ENCODE measurements at places on chromosomes 6 and 20.
A peak's percentile ranks its signal among the peaks of the same experiment; 100 is the strongest.

GRCh38 chr6:153131037-153131981, at the start of gene RGS17:
Gene RGS17 (minus strand): TSS chr6:153131282. CDS start chr6:153044018, 87,264 bp downstream.
- DNase-seq, result no peak

DNA sequence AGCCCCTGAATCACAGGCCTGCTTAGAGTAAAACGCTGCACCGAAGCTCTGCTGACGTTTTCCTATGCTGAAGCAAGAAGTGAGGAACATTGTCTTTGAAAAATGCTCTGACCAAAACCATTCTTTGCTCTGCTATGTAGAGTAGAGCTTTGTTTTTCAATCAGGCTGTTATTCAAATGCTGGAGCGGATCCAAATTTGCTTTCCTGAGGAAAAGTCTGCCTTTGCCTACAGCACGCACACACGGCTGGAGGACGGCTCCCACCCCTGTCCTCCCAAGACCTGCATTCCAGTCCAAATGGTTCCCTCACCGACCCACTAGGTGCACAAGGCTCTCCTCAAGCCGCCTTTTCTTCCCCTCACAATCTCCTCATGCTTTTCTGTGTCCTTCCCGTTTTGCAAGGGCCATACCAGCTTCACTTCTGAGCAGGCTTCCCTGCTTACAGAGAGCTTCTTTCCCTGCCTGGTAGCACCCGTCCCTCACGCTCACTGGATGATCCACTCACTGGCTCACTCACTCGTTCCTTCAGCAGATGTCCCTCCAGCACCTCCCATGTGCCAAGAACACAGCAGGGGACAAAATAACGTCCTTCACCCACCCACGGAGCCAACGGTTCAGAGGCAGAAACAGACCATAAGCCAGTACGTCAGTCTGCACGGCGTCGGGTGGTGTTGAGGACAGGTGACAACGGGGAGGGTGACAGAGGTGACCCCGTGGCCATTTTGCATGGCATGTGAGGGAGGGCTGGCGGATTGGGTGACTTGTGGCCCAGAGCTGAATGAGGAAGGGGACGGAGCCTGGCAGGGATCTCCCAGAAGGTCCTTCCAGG, 137.9 kb upstream of the NEDD9 start:
- no peak for DNase-seq

GRCh38 chr6:166712286-166713228, 85.5 kb upstream of the RPS6KA2 start:
- no peak for DNase-seq

DNA sequence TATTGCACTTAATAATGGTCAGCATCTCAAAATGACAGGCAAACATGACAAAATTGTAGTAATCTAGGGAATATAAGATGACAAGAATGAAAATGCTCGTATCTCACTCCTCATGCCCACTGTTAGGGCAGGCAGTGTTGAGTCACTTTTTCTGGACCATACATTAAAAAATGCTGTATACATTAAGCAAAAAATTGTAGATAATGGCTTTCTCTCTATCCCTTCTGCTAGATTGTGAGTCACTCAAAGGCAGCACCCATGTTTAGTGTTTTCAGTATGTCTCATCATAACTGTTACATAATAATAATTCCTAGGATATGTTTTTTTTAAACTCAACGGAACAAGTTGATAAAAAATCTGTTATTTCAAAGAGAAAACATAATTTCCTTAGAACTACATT, 199.3 kb downstream of the TENT5A start:
- DNase-seq, result no peak

- DNase-seq, result no peak
These were observed 27.4 kb upstream of the APCDD1L start for GRCh38 chr20:58542411-58543095.

DNA sequence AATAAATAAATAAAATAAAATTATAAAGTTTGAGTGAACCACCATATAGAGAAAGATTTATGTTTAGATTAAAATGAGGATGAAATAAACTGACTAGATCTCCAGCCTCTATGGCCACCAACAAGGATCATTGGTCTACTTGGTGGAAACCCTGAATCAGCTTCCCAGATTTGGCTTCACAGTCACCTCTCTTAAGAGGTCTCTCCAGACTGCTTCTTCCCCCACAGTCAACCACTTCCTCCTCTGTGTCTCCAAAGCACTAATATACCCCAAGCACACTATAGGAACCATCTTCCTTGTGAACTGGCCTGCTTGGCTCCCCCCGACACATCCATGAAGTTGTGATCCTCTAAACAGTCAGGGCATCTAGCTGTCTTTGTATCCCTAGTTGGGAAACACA, 529.6 kb upstream of the RNF217 start:
- DNase-seq, result no peak

- no peak for DNase-seq
These were observed 545.0 kb upstream of the EPHA7 start for GRCh38 chr6:93964321-93964720.

- no peak for DNase-seq
These were observed 91.9 kb upstream of the CCDC28A start for GRCh38 chr6:138681627-138682026.

DNA sequence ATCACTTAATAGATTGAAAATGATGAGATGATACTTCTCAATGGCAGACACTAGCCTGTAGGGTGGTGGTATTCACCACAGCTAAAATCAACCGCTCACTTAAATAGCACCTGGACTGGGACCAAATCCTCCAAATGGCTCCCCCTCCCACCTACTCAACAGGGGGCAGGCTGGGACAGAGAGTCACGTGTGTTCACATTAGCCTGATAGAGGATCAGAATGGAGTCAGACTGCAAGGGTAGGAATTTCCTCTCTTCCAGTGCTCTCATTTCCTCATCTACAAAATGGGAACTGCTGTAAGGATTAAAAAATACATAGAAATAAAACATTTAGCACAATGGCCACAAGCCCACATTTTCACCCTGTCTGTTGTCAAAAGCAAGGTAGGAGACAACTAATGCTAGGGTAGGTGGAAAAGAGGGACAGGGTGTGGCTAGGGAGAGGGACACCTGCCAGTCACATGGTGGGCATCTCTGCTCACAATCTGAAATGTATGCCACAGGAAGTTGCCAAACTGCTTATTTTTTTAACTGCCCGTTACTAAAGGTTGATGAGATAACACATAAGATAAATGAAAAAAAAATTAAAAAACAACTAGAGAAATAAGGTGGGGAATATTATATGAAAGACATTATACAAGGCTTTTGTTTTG, 55.3 kb downstream of the BACH2 start:
- peak; percentile 3 for DNase-seq

DNA sequence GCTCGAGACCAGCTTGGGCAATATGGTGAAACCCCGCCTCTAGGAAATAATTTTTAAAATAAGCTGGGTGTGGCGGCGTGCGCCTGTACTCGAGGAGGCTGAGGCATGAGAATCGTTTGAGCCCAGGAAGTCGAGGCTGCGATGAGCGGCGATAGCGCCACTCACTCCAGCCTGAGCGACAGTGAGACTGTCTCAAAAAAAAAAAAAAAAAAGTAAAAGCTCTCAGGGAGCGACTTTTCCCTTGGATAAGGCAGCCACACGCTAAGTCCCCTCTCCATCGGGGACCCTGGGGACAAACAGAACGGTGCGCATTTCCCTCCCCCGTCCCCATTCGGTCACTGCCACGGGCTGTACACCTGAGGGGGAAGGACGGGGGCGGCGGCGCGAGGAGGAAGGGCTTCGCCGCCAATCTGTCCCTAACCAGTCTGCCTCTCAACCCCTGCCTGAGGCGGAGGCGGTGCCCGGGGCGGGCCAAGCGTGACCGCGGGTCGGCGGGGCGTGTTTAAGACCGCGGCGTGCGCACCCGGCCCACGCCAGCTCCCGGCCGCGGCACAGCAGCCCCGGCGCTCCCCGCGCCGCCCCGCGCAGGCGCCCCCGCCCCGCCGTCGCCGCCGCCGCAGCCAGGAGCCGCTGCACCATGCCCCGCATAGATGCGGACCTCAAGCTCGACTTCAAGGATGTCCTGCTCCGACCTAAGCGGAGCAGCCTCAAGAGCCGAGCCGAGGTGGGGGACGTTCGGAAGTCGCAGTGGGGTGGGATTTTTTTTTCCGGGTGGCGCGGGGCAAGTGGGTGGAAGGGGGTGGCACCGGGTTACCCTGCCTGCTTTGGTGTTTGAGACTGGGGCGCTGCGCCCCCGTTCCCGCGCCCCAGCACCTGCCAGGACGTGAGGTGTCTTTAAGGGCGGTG, at the start of gene GMPR:
TSS of gene GMPR (plus strand) at position 531 of the 906 bp plus-strand sequence. CDS start at position 638, 107 bp downstream.
- DNase-seq, result no peak

DNA sequence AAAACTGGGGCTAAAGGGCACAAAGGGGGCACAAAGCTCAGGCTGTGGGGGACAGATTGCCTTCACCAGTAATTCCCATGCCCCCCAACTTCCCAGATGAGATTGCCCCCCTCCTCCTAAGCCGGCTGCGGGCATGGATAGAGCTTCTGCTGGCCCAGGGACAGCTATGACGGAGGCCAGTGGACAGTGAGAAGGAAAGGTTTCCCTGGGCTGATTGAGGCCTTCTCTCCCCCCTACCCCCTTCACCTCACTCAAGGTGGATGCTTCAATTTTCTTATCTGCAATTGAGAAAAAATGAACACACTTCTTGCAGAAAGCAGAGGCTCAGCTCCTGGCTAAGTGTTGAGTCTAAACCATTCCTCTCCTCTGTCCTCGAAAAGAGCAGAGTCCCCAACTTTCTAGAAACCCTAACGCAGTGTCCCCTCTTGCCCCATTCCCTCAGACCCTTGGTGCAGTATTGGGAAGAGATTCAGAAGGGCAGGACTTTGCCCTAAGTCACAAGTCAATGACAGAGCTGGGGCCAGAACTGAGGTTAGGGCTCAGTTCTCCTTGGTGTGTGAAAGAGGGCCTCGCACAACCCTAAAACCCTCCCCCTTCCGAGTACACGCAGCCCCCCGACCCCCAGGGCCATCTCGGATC, 808 bp downstream of the SDC4 start:
- DNase-seq, result no peak

DNA sequence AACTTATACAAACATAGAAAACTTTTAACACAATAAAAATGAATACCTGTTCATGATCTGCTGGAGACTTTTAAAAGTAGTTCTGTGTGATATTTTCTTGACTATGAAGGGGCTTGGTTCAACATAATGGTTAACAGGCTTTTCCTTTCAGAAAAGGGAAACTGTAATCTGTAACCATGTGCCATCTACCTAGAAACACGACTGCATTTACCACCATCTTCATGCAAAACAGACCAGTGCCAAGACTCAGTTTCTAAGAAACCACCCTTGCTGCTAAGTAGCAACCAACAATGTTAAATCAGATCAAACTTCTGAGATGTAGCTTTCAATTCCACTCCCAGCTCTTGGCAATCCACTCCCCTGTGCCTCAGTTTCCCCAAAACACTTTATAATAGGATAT, 15.7 kb downstream of the STAU1 start:
- DNase-seq, result no peak

GRCh38 chr20:7094438-7094997, 327.0 kb downstream of the BMP2 start:
- DNase-seq, result peak; percentile 35

DNA sequence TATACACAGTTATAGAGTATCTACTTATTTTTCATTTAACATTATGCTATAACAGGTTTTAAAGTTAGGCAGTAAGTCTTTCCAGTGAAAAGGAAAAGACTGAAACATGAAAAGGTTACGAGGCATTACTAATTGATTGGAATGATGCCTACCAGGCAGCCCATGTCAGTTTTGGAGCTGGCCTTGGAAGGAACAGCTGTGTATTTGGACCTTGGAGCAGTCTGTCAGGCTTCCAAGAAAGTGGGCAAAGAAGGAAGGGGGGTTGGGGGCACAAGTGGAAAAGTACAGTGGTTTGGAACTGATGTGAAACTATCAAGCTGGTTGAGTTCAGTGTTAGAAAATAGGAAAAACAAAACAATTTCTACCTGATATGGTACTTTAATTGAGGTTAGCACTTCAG, 41.7 kb downstream of the SLC16A10 start:
- no peak for DNase-seq

DNA sequence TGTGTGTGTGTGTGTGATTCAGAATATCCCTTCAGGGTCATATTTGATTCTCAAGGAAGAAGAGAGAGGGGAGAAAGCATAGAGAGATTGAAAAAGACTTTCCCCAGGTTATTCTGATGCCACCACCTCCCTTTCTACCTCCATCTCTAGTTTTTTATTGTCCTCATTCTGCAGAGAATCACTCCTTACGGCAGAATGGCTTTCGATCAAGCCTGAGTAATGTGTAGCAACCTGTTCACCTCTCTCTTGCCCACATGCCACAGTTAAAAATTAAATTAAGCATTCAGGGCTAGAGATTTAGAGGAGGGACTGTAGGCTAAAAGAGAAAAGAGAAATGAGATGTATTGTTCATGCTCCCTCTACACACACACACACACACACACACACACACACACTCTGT, 18.1 kb downstream of the KLHL32 start:
- no peak for DNase-seq

DNA sequence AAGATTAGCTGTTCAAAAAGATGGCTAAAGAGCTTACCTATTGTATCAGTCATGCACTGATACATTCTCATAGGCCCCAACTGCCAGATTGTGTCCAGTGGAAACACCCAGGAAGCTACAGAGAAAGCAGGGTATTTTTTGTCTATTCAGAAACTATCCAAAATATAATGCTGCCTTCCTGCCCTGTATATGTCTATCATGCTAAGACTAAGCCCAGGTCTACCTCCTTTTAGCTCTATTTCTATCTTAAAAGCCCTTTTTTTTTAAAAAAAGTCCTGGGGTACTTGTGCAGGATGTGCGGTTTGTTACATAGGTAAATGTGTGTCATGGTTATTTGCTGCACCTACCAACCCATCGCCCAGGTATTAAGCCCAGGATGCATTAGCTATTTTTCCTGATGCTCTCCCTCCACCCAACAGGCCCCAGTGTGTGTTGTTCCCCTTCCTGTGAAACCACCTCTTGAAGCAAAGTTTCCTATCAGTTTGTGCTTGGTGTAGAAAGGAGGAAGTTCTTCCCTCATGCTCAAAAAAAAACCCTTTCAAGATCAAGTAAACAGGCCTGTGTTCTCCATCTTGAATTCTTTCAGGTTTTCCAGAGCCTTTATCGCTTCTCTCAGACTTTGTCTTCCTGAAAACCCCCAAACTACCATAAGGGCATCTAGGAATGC, 514 bp downstream of the DEFB129 start:
- no peak for DNase-seq

GRCh38 chr6:20687494-20687893, 153.2 kb downstream of the CDKAL1 start:
- no peak for DNase-seq

GRCh38 chr6:123925350-123925749, 121.7 kb downstream of the NKAIN2 start:
- DNase-seq, result no peak

GRCh38 chr6:32081168-32081990, 27.8 kb downstream of the TNXB start:
- DNase-seq, result no peak

DNA sequence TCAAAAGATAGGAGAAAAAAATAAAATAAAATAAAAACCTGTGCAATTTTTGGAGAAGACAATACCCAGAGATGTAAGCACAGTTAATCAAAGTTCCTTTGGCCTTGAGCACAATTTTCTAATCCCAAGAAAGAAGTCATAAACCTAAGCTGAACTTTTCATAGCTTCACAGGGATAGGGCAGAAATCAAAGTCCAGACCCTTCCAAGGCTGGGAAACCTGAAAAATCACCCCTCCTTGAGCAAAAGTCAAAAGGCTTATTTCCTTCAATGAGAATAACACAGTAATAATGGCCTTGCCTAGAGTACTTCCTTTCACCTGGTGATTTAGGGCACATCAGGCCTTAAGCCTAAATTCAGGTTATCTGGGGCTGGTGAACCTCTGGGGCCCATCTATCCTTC, 415.0 kb upstream of the BTBD3 start:
- no peak for DNase-seq

GRCh38 chr20:51094221-51094620, 71.3 kb upstream of the KCNG1 start:
- no peak for DNase-seq
